Vagina (tissue), 2 donors: ENCODE measurements at places on chromosomes 4 and X.

DNA sequence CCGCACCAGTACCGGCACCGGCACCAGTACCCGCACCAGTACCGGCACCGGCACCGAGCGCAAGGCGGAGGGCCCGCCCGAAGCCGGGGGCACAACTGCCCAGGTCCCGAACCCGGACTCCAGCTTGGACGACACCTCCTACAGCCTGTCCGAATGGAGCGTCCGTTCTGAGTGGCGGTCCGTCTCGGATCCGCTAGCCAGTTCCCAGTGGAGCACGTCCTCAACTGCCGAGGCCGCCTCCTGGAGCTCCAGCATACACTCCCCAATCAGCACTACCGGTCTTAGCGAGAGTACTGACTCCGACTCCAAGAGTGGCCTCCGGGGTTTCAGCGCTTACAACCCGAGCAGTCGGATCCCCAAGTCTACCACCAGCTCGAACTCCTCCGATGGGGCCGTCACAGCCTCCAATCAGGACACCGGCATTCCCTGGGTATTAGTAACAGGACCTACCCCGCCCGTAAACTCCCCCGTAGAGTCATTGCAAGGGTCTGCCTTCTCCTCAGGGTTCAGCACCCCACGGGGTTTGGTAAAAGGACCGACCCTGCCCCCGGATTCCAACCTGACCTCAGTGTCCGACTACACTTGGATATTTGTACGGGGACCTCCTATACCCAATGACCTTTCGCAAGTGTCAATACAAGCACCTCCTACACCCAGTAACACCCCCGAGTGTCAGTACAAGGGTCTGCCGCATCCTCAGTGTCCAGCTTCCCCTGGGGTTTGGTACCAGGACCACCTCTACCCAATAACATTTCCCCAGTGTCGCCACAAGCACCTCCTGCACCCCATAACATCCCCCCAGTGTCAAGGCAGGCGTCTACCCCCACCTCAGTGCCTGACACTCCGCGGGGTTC lies 721 bp upstream of the MAOA start:
- H3K4me1 ChIP-seq: no peaks in the 10 kb centered on the region
- H3K27ac ChIP-seq: peak overlapping the region; percentile 85
- no peaks in the 10 kb centered on the region for H3K36me3 ChIP-seq
- H3K4me3 ChIP-seq: peak overlapping the region; percentile 65

GRCh38 chr4:66577922-66578321 lies 907.6 kb upstream of the EPHA5 start:
- DNase-seq: no peak
- no peak overlapping the region for H3K27ac ChIP-seq
- H3K4me1 ChIP-seq: peaks cover 9% of the 10 kb centered on the region
- H3K36me3 ChIP-seq: no peaks in the 10 kb centered on the region
- H3K27me3 ChIP-seq: no peaks in the 10 kb centered on the region

DNA sequence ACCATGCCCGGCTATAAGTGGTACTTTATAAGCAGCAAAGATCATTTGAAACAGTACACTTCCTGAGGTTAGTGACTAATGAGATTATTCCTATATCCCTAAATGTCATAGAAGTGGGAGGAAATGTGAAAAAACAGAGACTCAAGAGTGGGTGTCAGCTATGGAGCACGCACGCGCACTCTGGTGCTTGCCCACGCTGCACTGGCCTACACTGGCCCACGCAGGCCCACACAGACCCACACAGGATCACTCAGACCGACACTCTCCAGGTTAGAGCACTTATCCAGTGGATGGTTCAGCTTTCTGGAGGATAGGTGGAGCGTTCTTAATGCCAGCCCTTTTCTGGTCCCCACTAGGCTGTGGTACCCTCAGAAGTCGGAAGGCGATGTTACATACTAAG lies 78.5 kb downstream of the IL1RAPL1 start:
- H3K36me3 ChIP-seq: no peaks in the 10 kb centered on the region
- no peaks in the 10 kb centered on the region for H3K4me1 ChIP-seq
- H3K4me3 ChIP-seq: no peak overlapping the region
- DNase-seq: no peak

DNA sequence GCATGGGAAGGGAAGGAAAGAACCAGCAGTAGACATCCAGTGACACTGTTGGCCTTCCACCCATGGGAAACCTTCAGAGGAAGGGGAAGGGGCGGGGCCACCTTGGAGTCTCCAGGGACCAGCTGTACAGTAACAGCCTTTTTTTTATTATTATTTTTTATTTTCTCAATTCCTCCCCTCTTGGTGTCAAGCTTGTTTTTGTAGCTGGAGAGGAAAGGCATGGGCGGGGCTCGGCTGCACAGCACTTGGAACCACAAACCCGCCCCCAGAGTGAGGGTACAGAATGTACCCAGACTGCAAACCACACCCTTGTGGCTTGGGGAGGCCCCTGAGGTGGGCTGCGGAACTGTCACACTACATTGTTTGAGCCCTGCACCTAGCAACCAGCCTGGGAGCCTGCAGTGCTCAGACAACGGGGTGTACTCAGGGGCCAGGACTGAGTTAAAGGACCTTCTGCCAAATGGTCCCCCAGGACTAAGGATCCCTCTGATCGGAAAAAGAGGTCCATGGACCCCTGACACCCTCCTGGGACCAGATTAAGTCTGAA lies 45.7 kb downstream of the PRPS1 start:
- H3K27me3 ChIP-seq: no peaks in the 10 kb centered on the region
- no peak overlapping the region for H3K4me3 ChIP-seq
- H3K27ac ChIP-seq: peak overlapping the region; percentile 88
- no peaks in the 10 kb centered on the region for H3K36me3 ChIP-seq

DNA sequence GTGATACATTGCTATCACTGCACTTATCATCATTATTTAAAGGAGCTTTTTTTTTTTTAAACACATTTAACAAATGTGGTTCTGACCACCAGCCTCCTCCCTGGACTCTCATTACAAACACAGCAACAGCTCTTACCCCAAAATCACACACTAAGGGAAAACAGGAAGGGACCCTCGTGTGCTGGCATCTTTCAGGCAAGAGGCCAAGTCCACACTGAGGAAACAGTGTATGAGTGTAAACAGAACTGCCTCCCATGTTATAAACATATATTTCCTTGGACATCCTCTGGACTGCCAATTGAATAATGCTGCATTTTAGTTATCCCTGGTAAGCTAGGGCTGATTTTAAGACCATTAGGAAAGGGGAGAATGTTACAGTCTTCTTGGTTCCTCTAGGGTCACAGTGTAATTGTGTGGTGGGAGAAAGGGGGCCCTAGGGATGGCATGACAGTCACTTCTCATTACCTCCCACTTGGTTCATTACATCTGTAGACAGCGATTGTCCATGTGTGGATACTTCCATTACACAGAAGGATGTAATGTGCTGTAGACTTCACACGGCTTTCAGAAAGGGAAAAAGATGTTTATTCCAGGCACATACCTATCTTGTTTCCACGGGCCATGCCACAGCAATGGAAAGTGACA lies 244.6 kb upstream of the TET2 start:
- peaks cover 29% of the 10 kb centered on the region for H3K4me1 ChIP-seq
- no peaks in the 10 kb centered on the region for H3K27me3 ChIP-seq
- H3K4me3 ChIP-seq: no peak overlapping the region
- no peak overlapping the region for H3K27ac ChIP-seq
- H3K36me3 ChIP-seq: no peaks in the 10 kb centered on the region

GRCh38 chr4:185396724-185397385 lies at the start of gene ANKRD37:
TSS of gene ANKRD37 (plus strand) at chr4:185396841. CDS start at chr4:185396924, 83 bp downstream.
- peaks cover 10% of the 10 kb centered on the region for H3K36me3 ChIP-seq
- DNase-seq: no peak
- peak within 1 kb of the TSS; percentile 83 for H3K4me3 ChIP-seq
- peaks cover 14% of the 10 kb centered on the region for H3K4me1 ChIP-seq
- H3K27ac ChIP-seq: peak within 1 kb of the TSS; percentile 100

DNA sequence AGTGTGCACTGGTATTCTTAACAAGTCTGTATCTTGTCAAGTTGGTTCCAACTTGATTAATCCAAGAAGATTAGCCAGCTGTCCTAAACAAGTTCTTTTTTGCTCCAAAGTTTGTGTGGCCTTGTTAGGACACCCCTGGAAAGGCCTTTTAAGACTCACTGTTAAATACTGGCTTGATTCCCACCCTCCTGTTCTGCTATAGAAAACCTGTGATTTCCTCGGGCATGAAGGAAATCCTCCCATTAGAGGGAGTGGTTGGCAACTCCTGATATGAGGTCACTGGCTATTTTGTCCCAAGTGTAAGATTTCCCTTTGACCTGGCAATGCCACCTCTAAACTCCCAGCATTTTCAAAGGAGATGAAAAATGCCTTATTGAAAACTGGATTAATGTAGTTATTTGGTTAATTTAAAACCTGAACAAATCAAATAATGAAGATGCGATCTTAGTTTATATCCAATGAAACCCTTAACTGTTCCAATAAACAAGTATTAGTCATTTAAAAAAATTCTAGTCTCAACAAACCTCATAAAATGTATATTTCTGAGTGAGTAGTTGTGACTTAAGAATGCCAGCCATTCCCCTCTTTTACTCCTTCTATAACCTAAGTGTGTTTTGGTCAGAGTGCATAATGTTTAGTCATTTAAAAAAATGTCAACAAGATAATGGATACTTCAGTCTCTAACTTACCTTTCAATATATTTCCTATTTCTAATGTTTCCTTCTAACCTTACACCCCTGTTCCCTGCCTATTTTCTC lies 94.4 kb downstream of the NPNT start:
- H3K4me3 ChIP-seq: no peak overlapping the region
- DNase-seq: no peak
- no peaks in the 10 kb centered on the region for H3K36me3 ChIP-seq
- no peaks in the 10 kb centered on the region for H3K27me3 ChIP-seq
- peak overlapping the region; percentile 57 for H3K27ac ChIP-seq
- peaks cover 12% of the 10 kb centered on the region for H3K4me1 ChIP-seq
